Activated naive CD4-positive, alpha-beta T cell treated with anti-CD3 and anti-CD28 coated beads, Interleukin-2, amount 50 U/mL, for 72 hours (primary cell): ENCODE measurements at places on chromosomes 2 and 18.

DNA sequence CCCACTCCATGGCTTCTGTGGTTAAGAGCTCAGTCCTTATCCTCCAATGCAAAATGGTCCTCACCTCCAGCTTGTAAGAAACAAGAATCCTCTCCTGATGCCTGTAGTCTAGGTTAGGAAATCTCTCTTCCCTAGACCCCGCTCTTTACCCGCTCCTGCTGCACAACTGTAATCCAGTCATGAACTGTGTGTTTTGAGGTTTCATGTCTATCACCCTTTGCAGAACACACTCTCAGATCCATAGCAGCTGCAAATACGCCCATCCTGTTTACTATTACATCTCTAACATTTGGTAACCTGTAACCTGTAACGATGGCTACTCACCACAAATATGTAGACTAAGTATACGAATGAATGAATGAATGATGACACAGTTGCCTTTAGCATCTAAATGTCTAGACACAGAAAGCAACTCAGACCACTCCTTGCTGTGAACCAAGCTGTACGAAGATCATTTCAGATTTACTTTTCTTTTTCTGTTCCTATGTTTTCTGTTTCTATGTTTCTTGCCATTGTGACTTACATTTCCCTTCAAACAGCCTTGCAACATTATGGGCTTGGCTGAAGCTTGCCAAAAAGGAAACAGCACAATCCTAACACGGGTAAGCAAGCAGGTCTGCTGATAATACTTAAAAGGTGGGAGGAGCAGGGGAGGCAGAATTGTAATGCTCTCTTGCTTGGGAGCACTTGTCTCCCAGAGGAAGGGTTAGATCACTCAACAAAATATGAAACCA lies 53.7 kb downstream of the EPHA4 start:
- no peak for DNase-seq

DNA sequence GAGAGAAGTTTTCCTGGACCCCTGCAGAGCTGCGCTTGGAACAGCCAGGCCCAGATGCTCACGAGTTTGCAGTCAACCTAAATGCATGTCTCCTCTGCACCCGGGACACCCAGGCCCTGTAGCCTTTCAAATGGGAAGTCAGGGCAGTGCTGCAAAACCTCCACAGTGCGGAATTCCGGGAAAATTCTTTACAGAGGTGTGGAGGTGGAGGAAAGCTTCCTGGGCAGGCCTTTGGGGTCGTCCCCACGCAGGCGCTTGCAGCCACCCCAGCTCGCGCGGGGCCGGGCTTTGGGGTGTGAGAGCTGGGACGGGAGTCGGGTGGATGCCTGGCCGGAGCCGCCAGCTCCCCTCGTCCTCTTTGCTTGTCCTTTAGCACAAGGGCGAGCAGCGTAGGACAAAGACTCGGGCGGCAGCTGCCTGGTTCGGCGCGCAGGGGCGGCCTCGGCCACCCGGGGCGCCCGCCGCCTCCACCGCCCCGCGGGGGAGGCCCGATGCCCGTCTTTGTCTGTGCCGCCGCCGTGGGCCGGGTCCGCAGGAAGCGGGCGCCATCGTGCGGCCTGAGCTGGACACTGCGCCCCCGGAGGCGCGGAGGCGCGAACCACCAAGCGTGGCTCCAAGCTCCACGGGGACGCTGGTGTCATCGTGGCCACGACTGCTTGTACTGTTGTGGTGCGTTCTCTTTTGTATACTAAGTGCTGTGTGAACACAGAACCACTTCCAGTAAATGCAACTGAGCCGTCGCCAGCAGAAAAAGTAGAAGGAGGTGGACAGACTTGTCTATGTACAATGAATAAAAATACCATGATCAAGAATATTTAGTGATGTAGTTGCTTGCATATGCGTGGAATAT lies 28.2 kb upstream of the BCL11A start:
- peak; percentile 74 for DNase-seq

DNA sequence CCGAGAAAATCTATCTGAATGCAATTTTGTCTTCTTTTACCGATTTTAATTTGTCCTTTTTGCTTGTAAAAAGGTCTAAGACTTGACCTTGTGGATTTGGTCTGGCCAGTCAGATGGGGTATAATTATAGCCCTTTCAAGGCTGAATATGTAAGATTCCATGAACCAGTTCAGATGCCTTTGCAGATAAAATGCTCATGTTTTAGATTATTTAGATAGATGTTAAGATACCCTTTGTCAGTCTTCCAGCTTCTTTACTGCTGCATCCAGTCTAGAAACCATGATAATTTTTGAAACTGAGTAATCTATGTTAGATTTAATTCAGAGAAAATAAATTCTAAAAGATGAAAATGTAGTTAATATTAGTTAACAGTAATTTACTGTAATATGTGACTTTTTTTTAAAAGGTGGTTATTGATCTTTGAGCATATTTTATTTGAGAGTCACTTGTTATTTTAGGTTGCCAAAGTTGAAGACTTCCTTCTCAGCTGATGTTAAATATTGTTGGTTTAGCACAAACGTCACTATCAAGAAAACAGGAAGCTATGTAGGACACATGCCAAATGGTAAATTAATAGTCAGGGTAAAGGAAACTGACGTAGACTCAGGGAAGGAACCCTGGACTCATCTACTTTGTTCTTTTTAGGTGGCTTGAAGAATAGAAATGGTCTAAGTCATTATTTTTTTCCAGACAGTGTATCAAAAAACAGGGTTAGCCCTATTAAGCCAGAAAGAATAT lies 29.8 kb downstream of the BABAM2 start:
- no peak for DNase-seq

DNA sequence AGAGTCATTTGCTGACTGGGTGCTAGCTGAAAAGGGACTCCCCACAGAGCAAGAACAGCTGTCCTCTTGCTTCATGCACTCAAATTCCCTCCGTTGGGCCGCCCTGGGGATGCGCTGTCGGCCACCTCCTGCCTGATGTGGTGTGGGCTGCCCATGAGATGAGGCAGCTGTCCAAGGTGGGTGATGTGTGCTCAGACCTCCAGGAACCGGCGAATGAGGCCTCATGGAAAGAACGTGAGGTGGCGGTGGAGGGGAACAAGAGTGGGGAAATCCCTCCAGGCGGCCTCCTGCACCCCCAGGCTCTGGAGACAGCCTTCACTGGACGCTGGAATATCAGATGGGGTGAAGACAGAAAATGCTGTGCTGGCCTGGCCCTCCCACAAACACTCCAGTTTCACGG lies 79.8 kb downstream of the LONRF2 start:
- no peak for DNase-seq

DNA sequence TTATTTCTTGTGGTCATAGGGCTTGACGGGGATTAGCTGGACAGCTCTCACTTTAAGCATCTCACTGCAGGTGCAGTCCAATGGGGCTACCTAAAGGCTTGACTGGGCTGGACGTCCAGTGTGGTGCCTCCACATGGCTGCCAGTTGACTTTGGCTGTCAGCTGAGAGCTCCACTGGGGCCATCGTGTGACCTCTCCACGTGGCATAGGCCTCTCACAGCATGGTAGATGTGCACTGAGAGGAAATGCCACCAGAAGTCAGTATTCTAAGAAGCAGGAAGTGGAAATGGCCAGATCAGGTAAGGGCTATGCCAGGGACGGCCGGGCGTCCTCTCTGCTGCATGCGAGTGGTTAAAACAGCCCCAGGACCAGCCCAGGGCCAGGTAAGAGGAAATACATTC lies 105.2 kb upstream of the TWIST2 start:
- DNase-seq: no peak

DNA sequence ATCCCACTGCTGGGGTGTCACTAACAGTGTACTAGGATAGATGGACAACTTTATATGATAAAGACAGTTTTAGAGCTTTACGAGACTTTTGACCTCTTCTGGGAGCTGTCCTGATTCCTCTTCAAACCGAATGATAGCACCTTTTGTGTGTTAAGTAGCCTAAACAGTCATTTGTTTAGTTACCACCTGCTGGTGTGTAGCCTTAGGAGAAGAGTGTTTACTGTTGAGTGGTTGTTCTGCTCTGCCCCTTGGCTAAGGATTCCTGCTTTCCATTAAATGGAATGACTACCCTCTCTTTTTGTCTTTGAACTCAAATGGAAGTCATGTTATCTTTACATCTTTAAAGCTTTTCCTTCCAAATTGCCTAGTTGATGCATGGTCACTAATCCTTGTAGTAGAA lies 28.0 kb upstream of the MGAT5 start:
- no peak for DNase-seq

GRCh38 chr2:156242874-156243273 lies 89.6 kb downstream of the NR4A2 start:
- DNase-seq: no peak

GRCh38 chr2:152890736-152891135 lies 172.3 kb downstream of the ARL6IP6 start:
- no peak for DNase-seq

DNA sequence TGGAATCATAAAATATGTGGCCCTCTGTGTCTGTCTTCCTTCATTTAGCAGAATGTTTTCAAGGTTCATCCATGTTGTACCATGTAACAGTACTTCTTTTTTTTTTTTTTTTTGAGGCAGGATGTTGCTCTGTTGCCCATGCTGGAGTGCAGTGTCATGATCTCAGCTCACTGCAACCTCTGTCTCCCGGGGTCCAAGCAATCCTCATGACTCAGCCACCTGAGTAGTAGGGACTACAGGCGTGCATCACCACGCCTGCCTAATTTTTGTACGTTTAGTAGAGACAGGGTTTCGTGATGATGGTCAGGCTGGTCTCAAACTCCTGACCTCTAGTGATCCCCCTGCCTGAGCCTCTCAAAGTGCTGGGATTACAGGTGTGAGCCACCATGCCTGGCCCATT lies 31.2 kb downstream of the RAB1A start:
- DNase-seq: no peak

DNA sequence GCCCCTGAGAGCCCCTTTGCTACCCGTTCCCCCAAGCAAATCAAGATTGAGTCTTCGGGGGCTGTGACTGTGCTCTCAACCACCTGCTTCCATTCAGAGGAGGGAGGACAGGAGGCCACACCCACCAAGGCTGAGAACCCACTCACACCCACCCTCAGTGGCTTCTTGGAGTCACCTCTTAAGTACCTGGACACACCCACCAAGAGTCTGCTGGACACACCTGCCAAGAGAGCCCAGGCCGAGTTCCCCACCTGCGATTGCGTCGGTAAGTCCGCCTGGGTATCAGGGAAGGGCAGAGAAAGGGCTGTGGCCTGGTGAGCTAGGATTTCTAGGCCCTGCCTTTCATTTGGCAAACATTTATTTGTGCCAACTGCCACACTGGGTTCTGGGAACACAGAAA lies 63.4 kb downstream of the TET3 start:
- no peak for DNase-seq
